ENCODE measurements at places on chromosomes 11 and 22.
A peak's percentile ranks its signal among the peaks of the same experiment; 100 is the strongest.

DNA sequence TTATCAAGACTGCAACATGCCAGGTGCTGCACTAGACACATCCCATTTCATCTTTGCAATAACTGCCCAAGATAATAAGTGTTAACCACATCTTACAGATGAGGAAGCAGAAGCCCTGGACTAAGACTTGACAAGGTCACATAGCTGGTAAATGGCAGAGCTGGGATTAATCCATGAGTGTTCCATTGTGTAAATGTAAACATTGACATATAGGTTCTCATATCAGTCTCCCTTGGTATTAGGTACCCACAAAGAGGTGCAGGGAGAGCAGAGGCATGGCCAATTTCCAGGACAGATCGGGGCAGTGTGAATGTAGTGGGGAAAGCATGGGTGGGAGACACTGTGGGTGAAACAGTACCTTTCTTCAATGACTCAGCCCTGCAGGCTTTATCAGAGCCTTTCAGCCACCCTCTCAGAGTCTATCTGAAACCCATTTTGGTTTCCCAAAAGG, 17.9 kb downstream of the MICAL2 start:
- DNase-seq: peak; percentile 40

GRCh38 chr22:43897751-43898261, 6.0 kb upstream of the PNPLA5 start:
- DNase-seq: no peak

- no peak for DNase-seq
Observed at GRCh38 chr11:103923451-103923931, 112.9 kb upstream of the DDI1 start.

DNA sequence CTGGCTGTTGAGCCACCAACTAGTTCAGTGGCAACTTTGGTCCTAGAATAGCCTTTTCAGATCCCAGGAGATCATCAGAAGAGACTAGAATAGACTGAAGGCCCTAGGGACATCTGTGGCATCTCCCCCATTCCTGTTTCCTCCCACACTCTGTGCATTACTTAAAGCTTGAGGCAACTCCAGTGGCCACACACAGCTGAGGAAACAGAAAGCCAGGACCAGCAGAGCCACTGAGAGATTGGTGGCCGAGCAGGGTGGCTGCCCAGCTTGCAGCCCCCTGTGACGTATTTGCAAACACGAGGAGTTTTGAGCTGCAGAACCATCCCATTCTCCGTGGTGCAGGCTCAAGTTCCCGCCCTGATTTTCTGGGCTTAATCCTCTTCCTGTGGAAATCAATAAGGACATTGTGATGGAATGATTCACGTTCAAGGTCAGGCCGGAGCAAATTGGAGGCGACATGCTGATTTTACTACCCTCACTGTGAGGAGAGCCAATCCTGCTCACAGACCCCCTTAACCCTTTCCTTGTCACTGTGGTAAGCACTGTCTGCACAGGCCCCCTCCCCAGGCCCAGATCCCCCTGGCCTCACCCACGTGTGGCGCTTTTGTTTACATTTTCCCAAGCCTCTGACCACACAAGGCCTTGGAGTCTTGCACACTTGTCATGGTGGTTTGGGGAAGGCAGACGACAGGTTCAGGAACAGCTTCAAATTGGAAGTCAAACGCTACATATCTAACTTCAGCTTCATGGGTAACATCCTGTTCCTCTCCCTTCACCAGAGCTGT, 69.1 kb upstream of the MYOD1 start:
- no peak for DNase-seq

DNA sequence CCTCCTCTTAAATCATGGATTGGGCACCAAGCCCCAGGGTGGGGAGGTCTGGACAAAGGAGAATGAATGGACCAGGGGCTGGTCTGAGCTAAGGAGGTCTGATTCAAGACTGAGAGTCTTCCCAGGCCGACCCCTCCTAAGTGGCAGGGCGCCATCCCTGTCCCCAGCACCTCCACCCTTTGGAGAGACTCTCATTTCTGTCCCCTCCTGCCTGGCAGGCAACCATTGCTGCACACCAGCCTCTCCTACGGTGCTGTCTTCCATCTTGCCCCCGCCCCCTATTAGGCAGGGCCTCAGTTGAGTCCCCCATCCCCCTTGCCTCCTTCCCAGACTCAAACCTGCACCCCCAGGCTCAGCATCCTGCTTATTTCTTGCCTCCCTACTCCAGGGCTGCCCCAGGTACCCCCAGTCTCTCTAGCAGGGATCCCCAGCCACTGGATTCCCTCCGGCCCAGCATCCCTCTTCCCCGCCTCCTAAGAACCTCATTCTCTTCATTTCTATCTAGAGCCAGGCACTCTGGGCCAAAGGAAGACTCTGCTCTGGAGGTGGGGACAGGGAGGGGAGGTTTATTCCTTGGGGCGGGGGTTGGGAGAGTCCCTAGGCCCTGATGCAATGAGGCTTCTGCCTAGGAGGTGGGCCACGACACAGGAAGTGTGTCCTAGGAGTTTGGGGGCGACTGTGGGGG, 1.7 kb upstream of the RCOR2 start:
- DNase-seq: no peak

DNA sequence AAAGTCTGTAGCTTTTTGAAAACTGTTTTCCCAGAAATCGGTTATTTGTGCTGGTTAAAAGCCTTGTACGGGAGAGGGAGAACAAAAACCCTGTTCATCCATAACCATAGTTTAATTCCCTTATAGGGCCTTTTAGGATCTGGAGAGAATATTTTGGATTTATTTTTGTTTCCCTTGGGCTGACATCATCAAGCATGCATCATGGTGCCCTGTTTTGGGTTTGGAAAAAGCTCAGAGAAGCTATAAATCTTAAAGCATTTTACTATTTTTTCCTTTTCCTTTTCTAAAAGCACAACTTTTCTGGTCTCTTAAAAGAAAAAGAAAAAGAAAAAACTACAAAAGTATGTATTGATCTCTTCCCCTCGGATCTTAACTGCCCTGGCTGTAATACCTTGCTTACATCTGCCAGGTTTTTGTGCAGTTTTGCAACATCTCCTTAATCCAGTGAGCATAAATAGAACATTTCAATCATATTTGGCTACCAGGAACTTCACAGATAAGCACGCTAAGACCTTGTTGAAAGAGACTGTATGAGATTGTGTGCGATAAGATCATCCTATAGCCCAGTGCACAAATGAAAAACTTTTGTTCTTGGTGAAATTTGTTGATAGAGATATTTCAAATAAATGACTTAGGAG, 88.0 kb downstream of the ZBTB16 start:
- no peak for DNase-seq

- DNase-seq: no peak
Observed at GRCh38 chr11:64831411-64831891, 13.0 kb downstream of the CDC42BPG start.

GRCh38 chr22:29243874-29244446, 23.8 kb downstream of the RHBDD3 start:
- DNase-seq: no peak

DNA sequence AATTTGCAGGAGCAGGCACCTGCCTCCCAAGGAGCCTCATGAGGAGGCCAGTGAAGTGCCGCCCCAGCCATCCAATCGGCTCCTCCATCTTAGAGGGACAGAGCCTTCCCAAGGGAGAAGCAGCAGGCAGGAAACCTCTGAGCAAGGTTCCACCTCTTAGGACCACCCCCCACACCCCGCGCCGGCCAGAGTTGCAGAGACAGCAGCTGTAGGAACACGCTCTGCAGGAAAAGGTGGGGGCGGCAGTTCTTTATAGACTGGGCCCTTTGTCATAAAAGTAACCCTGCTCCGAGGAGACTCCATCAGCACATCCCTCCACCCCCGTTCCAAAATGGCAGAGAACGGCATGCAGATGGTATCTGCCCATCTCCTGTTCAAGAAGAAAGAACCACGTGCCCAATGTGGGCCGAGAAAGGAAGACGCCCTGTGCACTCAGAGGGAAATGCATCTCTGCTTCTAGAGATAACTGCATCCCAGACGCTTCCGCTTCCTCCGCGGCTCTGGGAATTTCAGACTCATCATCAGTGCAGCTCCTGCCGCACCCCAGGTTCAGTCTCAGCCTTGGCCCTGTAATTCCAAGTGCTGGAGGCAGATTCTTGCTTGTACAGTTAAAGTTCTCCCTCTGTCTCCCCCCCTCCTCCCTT, 98.5 kb downstream of the SPATA19 start:
- DNase-seq: no peak

DNA sequence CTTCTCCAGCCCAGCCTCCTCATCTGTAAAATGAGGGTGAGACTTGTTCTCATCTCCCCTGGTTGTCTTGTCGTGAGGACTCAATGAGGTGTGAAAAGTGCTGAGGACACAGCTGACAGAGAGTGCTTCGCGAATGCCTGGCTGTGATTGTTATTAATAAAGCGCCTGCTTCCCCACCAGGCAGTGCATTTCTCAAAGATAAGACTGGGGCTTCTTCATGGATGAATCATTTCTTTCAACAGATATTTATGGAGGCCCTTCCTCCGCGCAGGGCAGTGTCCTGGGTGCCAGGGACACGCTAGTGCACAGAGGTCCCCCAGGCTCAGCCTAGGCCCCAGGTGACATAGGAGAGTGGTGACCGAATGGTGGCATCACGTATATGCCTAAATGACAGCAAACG, 34.3 kb upstream of the SHISAL1 start:
- DNase-seq: no peak

GRCh38 chr11:16987205-16987568, 27.0 kb downstream of the PLEKHA7 start:
- DNase-seq: no peak

- DNase-seq: no peak
Observed at GRCh38 chr22:24772493-24773220, 1.9 kb downstream of the PIWIL3 start.

DNA sequence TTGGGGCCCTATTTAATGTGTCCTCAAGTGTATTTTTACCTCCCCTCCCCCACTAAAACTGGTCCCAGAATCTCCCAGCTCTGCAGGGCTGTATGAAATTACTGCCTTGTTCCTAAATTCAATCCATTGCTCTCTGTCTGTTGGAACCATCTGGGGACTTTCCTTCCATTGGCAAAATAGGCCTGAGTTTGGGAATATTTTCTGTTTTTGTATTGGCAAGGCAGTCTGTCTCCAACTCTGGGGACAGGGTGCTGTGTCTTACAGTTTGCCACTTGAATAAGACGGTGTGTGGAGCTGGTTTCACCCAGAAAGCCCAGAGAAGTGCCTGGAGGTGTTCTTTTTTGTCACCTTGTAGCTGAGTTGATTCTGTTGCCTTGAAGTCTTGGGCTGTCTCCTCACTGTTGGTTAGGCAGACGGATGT, 1.3 kb downstream of the PACS1 start:
- no peak for DNase-seq

- no peak for DNase-seq
Observed at GRCh38 chr11:73894725-73895335, 18.0 kb downstream of the PAAF1 start.

DNA sequence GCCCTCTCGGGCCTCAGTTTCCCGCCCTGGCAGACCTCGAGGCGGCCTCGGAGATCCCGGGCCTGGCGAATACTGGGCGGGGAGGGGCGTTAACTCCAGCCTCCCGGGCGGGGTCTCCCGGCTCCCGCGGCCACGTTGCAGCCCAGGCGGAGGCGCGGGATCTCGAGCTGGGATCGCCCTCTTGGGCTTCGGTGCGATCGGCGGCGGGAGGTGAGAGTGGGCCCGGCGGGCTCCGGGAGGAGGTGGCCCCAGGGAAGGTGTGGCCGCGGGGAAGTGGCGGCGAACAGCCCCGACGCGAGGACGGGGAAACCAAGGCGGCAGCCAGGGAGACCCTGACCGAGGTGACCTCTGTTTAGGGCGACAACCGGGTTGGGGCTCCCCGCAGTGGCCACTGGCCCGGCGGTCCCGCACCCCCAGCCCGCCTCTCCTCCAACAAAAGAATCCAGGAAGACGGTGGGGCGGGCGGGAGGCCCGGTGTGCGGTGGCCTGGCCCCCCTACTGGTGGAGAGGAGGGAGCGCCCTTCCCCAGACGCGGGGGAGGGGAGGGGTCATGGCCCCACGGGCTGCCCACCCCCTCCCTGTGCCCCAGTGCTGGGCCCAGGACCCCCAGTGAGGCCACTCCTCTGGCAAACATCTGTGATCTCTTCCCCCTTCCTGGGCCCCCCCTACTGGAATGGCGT, at the start of gene PHETA2:
PHETA2 (plus strand) TSS at position 117 of the 680 bp plus-strand sequence. CDS start 3,046 bp downstream, outside the sequence.
- peak; percentile 47 for DNase-seq

- DNase-seq: no peak
Observed at GRCh38 chr11:73034331-73034730, 107.8 kb downstream of the FCHSD2 start.

GRCh38 chr11:121059605-121060004, 35.7 kb downstream of the TBCEL start:
- no peak for DNase-seq

- DNase-seq: no peak
Observed at GRCh38 chr22:17884084-17884483, 109.8 kb upstream of the BID start.

DNA sequence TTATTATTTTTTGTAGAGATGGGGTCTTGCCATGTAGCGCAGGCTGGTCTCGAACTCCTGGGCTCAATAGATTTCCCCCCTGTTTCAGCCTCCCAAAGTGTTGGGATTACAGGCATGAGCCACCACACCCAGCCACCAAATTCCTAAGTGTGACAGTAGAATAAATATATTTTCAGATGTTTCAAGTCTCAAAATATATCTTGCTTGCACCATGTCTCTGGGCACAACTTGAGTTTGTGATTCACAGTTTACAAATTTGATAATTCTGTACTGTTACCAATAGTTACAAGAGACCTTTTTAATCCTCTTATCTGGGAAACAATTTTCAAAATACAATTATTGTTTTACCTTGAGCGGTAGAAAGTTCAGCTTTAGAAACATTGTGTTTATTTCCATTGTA, 19.1 kb downstream of the DCPS start:
- DNase-seq: no peak

DNA sequence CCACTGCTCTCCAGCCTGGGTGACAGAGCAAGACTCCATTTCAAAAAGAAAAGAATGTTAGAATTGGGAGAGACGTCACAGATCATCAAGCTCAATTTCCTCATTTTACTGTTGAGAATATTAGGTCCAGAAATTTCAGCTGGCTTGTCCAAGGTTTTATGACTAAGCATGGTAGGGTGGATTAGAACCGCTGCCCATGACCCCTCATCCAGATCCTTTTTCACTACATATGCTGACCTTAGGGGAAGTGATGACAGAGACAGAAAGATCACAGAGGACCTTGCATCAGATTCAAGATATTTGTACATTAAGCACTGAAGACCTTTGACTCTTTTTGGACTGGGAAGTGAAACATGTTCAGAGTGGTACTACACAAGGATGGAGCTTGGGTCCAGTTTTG, 134.5 kb downstream of the ADAMTS15 start:
- DNase-seq: peak; percentile 26
